Occipital lobe (tissue), 3 donors: ENCODE measurements at places on chromosomes 16 and 17.

GRCh38 chr16:9014389-9014788 lies 50.7 kb upstream of the USP7 start:
- no peak for DNase-seq

DNA sequence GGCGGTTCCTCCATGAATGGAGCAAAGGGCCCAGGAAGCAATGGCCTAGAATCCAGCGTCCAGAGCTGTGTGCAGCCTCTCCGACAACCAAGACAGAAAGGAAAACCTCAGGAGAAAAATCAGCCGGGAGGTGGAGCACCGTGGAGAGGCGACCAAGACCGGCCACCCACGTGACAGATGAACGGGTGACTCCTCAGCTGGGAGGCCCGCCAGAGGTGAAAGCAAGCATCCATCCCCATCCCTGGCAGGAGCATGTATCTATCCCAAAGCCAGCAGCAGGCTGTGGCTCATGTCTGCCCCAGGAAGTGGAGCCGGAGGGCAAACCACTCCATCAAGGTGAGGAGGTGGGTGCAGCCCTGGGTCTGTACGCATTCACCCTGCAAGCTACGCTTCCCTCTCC lies 52.1 kb downstream of the FOXL1 start:
- DNase-seq, result no peak

- no peak for DNase-seq
These were observed 115.2 kb downstream of the CLEC16A start for GRCh38 chr16:11059588-11059987.

GRCh38 chr17:65888649-65889048 lies 303.3 kb downstream of the CEP112 start:
- DNase-seq, result no peak

GRCh38 chr16:22786691-22787090 lies 27.3 kb upstream of the HS3ST2 start:
- DNase-seq, result no peak

GRCh38 chr17:73291260-73291801 lies 20.5 kb downstream of the CDC42EP4 start:
- no peak for DNase-seq

GRCh38 chr16:4214215-4214621 lies 27.7 kb downstream of the SRL start:
- no peak for DNase-seq
